Activated naive CD8-positive, alpha-beta T cell treated with anti-CD3 and anti-CD28 coated beads for 36 hours (primary cell): ENCODE measurements at places on chromosomes 16 and 17. TPM values are rescaled to one million over a fixed set of nuclear protein-coding genes. Genes with fewer than 3 reads are reported as not detected.

DNA sequence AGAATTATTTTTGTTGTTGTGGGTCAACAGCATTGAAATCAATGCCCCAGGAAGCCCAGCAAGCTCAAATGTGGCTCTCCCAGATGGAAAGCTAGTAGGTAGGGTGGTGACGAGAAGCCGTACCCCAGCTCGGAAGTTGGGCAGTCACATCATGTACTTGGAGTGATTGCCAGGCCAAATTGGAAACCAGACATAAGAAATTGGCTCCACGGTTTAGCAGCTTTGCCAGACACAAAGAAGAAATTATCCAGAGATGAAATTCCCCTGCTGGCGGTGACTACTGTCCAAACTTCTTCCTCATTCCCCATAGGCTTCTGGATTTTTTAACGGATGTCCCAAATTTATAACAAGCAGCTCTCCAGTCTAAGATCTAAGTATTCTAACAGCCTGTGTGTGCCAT is 95.9 kb downstream of the OR1D5 start:
- DNase-seq: no peak

DNA sequence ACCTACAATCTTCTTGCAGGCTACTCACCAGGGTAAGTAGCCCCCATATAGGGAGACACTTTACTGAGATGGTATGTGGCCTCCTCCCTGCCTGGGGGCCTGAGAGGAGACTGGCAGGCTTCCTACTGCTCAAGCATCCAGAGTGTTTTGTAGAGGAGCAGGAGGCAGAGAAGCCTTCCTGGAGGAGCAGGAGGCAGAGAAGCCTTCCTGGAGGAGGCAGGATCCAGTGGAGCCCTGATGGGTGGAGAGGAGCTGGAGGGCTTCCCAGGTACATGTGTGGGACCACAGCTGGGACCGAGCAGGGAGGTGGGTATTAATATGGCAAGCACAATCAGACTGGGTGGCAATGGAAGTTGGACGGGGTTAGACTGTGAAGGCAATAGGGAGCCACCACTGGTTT is 2.1 kb upstream of the ADGRG5 start:
- DNase-seq: no peak

- DNase-seq: no peak
These were observed 262.0 kb downstream of the ZFHX3 start for GRCh38 chr16:72785886-72786285.

PRDM7 gene
- total RNA-seq: not detected

DNA sequence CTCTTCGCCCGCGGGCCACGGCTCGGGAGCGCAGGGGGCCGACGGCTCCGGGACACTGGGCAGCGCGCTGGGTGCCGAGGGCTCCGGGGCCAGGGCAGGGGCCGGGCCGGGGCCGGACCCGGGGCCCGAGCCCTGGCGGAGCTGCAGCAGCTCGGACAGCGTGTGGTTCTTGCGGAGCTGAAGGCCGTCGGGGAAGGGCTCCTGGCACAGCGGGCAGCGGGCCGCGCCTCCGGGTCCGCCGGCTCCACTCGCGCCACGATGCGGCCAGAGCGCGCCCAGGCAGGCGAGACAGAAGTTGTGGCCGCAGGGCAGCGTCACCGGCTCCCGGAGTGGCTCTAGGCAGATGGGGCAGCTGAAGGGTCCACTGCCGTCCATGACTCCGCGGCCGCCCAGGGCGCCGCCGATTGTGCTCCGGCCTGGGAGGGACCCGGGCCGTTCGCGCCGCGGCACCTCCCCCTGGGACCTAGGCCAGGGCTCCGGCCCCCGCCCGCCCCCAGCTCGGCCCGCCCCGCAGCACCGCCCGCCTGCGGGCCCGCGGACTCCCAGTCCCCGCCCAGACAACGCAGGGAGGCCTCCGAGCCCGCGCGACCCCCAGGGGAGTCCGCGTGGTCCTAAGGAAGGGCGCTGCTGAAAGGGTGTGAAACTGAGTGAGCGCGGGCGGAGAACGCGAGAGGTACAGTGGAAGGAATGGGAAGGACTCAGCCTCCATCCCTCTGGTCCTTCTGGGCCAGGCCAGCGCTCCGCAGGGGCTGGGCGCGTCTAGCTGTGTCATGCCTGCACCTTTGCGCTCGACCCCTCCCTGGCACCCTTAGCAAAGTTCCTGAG is at the start of gene TRIM47:
TSS of gene TRIM47 (minus strand) at position 408 of the 825 bp plus-strand sequence. CDS start at position 375, 33 bp downstream.
- peak; percentile 50 for DNase-seq

DNA sequence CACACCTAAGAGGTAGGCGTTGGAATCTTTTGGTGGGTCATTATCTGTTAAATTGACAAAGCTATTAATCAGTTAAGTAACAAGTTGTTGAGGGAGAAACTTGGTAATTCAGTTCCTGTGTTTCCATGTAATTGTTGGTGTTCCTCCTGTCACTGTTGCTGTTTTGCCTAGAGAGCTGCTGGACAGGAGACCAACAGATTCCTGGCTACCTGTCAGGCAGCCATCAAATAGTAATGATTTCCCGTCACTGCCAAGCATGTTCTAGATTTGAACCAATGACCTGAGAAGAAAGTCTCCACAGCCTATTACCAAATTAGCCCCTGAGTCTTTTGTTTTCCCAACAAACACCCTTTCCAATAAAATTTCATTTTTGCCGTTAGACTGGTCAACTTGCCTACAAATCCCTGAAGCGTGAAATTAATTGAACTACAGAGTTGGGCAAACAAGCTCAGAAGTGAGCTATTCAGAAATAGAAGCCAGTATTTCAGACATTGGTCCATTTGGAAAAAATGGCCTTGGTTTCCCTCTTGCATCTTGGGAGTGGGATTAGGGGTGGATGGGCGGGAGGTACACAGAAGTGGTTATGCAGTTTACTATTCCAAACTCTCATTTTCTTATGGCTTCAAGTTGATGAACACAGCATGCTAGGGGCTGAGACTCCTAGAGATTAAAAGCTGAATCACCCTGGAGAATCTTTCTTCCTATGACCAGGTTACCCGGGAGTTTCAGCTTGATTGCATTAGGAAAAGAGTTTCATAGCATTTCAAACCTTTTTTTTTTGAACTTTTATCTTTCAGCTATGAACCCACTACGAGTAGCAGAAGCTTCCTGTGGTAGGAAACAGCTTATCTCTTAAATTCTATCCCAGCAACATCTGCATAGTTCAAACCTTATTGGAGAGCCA is 262.8 kb upstream of the MAF start:
- no peak for DNase-seq

DNA sequence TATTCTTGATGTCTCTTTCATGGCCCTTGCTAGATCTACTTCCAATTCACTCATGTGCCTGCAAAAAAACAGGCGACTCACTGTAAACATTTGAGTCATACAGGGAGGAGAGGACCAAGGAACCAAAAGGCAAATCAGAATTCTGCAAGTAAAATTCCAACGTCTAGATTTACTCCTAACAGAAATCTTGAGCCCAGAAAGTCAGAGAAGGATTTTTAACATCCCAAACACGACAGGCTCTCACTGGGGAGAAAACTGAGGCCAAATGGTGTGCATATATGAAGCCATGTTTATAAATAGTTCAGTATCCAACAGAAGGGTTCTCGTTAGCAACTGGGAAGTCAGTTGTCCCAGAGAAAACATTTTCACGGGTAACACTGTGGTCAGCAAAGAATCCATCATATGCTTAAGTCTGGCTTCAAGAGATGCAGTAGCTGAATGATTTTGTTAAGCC is 40.1 kb downstream of the LITAF start:
- no peak for DNase-seq

GRCh38 chr16:53457670-53458069 is 23.4 kb downstream of the RBL2 start:
- peak; percentile 69 for DNase-seq

MIEN1 gene
- total RNA-seq: 30.7 TPM

DNA sequence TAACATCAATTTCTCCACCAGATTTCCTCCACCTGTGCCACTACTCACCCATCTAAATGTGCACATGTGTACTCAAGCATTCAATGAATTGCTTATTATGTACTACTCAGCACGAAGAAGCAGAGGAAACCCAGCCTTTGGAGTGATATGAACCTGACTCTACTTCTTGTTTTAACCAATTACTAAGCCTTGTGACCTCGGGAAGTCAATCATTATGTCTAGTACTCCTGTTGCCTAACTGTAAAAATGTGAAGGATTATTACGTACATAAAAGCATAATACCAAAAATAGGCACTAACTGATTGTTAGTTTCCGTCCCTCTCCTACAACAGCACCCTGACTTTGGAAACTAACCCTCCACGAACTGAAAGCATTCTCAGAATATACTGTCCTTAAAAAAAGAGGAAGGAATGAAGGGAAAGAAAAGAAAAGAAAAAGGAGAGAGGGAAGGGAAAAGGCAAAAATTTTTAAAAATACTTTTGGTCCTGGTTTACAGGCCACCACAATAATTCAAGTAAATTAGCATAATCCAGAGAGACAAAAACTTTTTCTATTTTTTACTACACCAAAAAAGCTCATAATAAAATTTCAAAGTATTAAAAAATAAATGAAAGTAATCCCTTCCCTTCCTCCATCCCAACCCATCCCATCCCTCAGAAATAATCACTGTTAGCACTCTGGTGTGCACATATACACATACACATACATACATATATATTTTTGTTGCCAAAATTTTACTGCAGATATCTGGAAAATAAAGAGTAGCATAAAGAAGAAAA is 53.6 kb downstream of the KANSL1 start:
- DNase-seq: no peak

EFNB3 gene
- total RNA-seq: not detected

GRCh38 chr16:89357055-89357816 is 133.1 kb downstream of the ANKRD11 start:
- DNase-seq: peak; percentile 69

DNA sequence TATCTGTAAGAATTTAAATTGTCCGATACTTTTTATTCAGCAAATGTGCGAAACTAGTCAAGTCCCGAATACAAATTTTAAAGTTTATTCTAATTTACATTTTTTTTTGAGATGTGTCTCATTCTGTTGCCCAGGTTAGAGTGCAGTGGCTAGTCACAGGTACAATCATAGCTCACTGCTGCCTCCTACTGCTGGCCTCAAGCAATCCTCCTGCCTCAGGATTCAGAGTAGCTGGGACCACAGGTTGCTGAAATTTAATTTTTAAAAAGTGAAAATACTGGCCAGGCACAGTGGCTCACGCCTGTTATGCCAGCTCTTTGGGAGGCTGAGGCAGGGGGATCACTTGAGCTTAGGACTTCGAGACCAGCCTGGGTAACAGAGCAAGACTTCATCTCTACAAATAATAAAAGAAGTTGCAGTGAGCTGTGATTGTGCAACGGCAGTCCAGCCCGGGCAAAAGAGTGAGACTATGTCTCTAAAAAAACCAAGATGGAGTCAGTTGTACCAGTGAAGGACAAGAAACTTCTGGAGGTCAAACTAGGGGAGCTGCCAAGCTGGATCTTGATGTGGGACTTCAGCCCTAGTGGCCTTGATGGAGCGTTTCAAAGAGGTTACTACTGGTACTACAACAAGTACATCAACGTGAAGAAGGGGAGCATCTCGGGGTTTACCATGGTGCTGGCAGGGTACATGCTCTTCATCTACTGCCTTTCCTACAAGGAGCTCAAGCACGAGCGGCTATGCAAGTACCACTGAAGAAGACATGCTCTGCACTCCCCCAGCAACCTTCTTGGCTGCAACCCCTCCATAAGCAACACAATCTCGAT is 5.6 kb downstream of the POLG2 start:
- DNase-seq: peak; percentile 35

GRCh38 chr16:58503863-58504688 is 4.1 kb downstream of the NDRG4 start:
- no peak for DNase-seq

GRCh38 chr16:23055481-23055880 is 93.8 kb downstream of the USP31 start:
- DNase-seq: no peak

TMEM235 gene
- not detected for total RNA-seq

DNA sequence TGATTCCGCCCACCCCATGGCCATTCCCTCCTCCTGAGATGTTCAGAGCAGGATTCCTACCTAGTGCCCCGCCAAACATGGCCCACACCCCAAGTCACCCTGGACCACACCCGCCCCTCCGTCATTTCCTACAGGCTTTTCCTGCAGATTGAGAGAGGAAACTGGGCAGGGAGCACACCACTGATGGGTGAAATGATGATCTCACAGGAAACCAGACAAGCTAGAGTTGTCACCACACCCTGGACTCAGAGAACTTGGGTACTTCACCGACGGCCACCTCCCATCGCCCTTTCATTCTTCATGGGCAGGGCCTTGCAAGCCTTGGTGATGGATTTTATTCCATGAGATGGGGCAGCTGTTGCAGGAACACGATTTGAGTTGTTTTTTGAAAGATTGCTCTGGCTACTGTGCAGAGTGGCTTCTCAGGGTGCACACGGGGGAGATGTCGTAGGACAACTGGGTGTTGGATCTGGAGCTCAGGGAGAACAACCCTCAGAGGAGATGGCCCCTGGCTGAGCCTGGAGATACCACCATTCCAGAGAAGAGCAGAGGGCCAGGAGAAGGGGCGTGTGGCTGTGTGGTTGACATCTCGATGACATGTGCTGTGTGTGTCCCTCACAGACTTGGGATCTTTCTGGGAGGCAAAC is 7.4 kb upstream of the B9D1 start:
- DNase-seq: no peak

GRCh38 chr16:21646091-21646490 is 6.3 kb downstream of the IGSF6 start:
- DNase-seq: no peak

DNA sequence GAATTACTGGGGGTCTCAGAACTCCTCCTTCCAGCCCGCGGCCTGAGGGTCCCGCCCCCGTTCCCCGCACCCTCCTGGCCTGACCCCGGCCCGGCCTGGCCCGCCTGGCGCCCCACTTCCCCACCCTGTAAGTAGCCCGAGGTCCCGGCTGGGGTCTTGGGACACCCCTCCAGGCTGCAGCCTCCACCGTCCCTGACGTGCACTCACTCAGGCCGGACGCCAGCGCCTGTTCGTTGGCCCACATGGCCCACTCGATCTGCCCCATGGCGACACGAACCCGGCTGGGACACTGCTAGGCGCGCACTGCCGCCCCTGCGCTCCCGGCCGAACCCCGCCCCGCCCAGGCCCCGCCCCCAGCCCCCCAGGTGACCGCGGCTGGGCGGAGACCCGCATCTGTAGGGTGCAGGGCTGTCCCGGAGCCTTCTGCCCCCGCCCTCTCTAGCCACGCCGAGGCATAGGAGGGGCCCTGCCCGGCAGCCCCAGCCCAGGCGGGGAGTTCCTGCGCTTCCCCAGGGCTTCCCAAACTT is at the start of gene CYBA:
TSS of gene CYBA (minus strand) at position 305 of the 527 bp plus-strand sequence. CDS start at position 265, 40 bp downstream.
- peak; percentile 95 for DNase-seq

DNA sequence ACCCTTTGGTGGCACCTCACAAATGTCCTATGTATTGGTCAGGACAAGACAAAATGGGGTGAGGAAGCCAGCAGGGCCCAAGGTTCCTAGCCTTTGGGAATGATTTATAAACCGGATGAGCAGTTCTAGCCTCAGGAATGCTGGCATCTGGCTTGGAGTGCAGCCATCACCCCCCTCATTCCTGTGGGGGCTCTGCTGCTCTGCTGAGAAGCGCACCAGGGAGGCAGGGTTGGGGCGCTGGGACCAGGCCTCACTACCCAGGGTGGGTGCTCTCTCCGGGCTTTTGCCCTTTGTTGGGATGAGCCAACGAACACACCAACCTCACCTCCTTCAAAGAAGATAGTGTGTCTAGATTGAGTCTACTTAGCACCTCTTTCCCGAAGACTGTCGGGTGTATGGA is 39.2 kb downstream of the TMEM11 start:
- DNase-seq: no peak

GRCh38 chr16:89191033-89191900 is 9.1 kb downstream of the SLC22A31 start:
- DNase-seq: peak; percentile 3
